Endodermal cell (in vitro differentiated cells): ENCODE measurements at places on chromosomes 16 and 17. TPM values are rescaled to one million over a fixed set of nuclear protein-coding genes. Genes with fewer than 3 reads are reported as not detected.

DNA sequence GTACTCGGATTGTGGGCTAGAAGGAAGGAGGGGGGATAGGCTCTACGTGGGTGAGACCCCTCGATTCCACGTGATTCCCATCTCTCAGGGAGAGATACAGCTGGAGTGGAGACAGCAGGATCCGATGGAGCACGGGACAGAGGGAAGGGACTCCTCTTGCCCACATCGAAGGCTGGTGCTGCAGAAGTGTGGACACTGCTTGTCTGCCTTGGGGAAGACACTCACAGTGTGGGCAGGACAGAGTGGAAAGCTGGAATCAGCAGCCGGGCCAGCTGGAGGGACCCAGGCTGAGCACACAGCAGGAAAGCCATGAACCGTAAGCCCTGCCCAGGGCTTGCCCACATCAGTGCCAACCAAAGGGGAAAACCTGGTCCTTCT lies 42.1 kb upstream of the RPH3AL start:
- H3K4me3 ChIP-seq: no peak overlapping the region
- no peak overlapping the region for H3K27ac ChIP-seq
- H3K36me3 ChIP-seq: no peaks in the 10 kb centered on the region
- no peak for DNase-seq

DNA sequence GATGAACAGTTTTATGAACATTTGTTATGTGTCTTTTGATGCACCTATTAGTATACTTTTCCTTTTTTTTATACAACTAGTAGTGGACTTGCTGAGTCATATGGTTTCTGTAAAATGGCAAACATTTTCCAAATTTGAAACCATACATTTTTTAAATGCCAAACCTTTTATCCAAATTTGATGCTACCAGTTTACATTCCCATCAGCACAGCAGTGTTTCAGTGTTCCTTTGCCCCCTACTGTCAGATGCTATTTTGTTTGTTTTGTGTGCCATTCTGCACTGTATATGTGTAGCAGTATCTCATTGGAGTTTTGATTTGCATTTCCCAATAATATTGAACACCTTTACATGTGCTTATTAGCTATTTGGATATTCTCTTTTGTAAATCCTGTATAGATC lies 219.4 kb downstream of the TANC2 start:
- H3K36me3 ChIP-seq: no peaks in the 10 kb centered on the region
- no peak overlapping the region for H3K27ac ChIP-seq
- H3K27me3 ChIP-seq: no peaks in the 10 kb centered on the region
- H3K4me1 ChIP-seq: no peaks in the 10 kb centered on the region

DNA sequence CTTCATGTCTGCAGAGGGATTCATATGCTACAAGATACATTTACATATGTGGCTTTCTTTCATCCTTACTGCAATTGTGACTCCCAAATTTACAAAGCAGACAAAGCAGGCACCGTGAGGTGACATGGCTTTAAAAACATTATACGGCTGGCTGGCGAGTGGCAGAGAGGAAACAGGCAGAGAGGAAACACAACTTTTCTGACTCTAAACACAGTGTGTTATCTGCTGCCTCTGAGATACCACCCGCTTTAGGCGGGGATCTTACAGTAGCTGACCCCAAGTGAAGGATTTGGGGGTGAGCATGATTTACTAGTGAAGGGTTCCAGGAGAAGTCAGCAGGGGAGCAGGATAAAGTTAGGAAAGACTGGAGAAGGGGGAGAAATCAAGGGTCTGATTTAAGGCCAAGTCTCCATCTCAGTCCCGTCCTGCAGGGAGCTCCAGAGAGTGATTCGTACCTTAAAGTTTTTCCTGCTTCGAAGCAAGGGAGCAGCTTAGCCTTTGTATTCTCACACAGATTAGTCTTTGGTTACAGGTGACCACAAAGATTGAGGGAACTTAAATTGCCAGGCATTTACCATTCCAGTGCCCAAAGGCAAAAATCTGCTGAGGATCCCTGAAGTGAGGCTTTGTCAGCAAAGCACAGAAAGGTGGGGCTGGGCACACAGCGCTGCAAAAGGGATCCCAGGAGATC lies 355.0 kb downstream of the GRIN2A start:
- no peaks in the 10 kb centered on the region for H3K27me3 ChIP-seq
- no peaks in the 10 kb centered on the region for H3K36me3 ChIP-seq
- H3K27ac ChIP-seq: no peak overlapping the region
- peak; percentile 61 for DNase-seq
- no peak overlapping the region for H3K4me3 ChIP-seq

DNA sequence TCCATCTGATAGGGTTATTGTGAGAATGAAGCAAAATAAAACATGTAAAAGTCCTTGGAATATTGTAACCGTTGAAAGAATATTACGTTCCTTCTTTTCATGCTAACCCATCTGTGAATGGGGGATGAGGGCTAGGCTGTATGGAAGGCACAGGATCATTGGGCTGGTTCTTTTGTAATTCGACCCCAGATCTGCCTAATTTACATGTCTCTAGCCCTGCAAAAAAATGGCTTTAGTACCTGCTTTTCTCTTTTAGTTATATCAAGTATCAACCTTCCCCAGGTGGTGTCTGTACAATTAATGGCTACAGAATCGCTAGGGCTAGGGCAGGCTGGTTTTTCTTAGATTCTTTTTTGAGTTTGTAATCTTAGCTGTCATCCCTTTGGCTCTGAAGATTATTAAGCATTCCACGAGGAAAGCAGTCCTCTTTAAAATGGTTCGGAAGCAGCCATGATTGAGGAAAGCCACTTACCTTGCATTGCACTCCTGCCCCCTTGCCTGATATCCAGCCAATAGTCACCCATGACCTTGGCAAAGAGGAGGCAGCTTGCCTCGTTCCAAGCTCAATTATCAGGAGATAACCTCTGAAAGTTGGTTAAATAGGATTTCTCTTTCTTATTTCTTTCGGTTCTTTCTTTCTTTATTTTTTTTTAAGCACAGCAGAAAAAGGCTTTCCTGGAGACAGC lies 153.9 kb upstream of the ZKSCAN2 start:
- H3K4me3 ChIP-seq: no peak overlapping the region
- no peak for DNase-seq
- no peaks in the 10 kb centered on the region for H3K27me3 ChIP-seq
- no peaks in the 10 kb centered on the region for H3K36me3 ChIP-seq
- H3K27ac ChIP-seq: no peak overlapping the region

DNA sequence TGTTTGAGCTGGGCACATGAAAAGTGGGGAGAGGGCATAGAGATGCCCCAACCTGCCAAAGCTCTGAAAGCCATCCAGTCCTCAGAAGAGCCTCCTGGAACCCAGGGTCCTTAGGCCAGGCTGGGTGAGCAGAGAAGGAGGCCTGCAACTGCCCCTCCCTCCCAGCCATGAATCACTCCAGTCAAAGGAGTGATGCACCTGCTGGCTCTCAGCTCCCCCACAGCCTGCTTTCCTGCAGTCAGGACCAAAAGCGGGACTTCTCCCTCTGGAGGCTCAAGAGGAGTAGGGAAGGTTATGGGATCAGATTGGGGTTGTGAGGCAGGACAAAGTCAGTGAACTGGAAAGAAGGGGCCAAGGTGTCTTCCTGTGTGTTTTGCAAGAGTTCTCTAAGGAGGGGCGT lies 145.6 kb downstream of the TMEM132E start:
- no peaks in the 10 kb centered on the region for H3K36me3 ChIP-seq
- H3K4me1 ChIP-seq: no peaks in the 10 kb centered on the region
- H3K27ac ChIP-seq: no peak overlapping the region
- no peaks in the 10 kb centered on the region for H3K27me3 ChIP-seq

DNA sequence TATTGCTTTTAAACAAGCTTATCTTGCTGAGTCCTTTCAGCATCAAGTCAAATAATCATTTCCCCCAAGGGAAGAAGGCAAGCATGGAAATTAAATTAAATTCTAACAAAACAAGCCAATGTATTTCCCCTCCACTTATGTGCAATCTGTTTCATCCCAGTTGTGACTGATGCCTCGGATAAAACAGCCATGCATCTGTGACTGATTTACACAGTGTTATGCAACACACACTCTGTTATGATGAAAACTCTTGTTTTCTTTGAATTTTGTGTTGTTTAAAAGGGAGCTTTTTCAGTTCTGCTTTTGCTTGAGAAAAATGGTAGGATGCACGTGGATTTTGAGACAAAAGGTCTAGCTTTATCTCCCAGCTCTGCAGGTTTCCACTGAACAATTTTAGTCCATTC lies 32.6 kb downstream of the TMEM100 start:
- H3K4me1 ChIP-seq: peaks cover 8% of the 10 kb centered on the region
- no peaks in the 10 kb centered on the region for H3K27me3 ChIP-seq
- H3K4me3 ChIP-seq: peak overlapping the region; percentile 11
- no peak for DNase-seq

STUB1 gene
- 72.3 to 124 TPM (median 122 TPM) in 3 replicates for total RNA-seq

SEZ6 gene
- 0.20 TPM in 1 of 2 replicates, not detected in the other for total RNA-seq

TBC1D3B gene
- 8.2 to 13.9 TPM (median 13.1 TPM) in 3 replicates for total RNA-seq
